ENCODE measurements at places on chromosomes 4 and X. TPM values are rescaled to one million over a fixed set of nuclear protein-coding genes. Genes with fewer than 3 reads are reported as not detected.

- H3K27me3 ChIP-seq, result peaks cover 70% of the 10 kb centered on the region
- no peak overlapping the region for H3K4me3 ChIP-seq
- H3K27ac ChIP-seq, result no peak overlapping the region
- DNase-seq, result no peak
- H3K4me1 ChIP-seq, result no peaks in the 10 kb centered on the region
These were observed 45.7 kb downstream of the C4orf50 start for GRCh38 chr4:5972571-5972970.

CTAG1B gene
- total RNA-seq, result not detected

- DNase-seq, result no peak
- H3K27ac ChIP-seq, result no peak overlapping the region
- H3K4me3 ChIP-seq, result no peak overlapping the region
- H3K4me1 ChIP-seq, result no peaks in the 10 kb centered on the region
These were observed 122.1 kb downstream of the TBL1X start for GRCh38 chrX:9586992-9587392.

GRCh38 chrX:56233682-56234081 lies 1.5 kb downstream of the KLF8 start:
- H3K36me3 ChIP-seq, result no peaks in the 10 kb centered on the region
- DNase-seq, result peak; percentile 43
- peaks cover 6% of the 10 kb centered on the region for H3K4me1 ChIP-seq
- H3K27me3 ChIP-seq, result no peaks in the 10 kb centered on the region
- H3K4me3 ChIP-seq, result peak overlapping the region; percentile 45
- peak overlapping the region; percentile 70 for H3K27ac ChIP-seq

VEGFC gene
- 9.7 TPM for total RNA-seq

DNA sequence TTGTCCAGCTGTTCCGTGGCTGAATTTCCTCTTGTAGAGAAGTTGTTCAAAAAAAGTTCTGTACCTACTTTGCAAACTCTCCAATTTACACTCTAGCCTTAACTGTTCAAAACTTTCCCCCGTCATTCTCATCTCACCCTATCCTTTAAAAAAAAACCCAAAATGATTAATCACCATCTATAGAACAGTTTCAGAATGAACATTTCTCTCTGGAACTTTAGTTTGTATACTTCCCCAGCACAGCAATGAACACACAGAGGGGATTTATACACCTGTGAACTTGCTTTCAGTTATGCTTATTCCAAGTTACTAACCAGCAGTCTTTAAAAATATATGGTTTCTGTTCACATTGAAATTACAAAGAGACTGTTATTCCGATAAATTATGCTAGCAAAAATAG lies 1.2 kb downstream of the GEMIN8 start:
- H3K36me3 ChIP-seq, result no peaks in the 10 kb centered on the region
- DNase-seq, result no peak
- no peaks in the 10 kb centered on the region for H3K27me3 ChIP-seq
- H3K4me3 ChIP-seq, result peak overlapping the region; percentile 73

GRCh38 chr4:15717086-15717485 lies 14.2 kb downstream of the BST1 start:
- peaks cover 21% of the 10 kb centered on the region for H3K4me1 ChIP-seq
- no peak overlapping the region for H3K27ac ChIP-seq
- no peak for DNase-seq
- no peaks in the 10 kb centered on the region for H3K36me3 ChIP-seq
- no peak overlapping the region for H3K4me3 ChIP-seq

- H3K4me1 ChIP-seq, result no peaks in the 10 kb centered on the region
- H3K27me3 ChIP-seq, result no peaks in the 10 kb centered on the region
- H3K4me3 ChIP-seq, result no peak overlapping the region
- no peaks in the 10 kb centered on the region for H3K36me3 ChIP-seq
- H3K27ac ChIP-seq, result no peak overlapping the region
These were observed 25.3 kb upstream of the NWD2 start for GRCh38 chr4:37219242-37219641.

- no peak for DNase-seq
- H3K27ac ChIP-seq, result no peak overlapping the region
These were observed 125.2 kb upstream of the USP9X start for GRCh38 chrX:40960041-40960440.

FAM53A gene
- total RNA-seq, result 1.5 TPM

GRCh38 chrX:154373340-154374306 lies 811 bp downstream of the FLNA start:
- no peaks in the 10 kb centered on the region for H3K27me3 ChIP-seq
- no peaks in the 10 kb centered on the region for H3K36me3 ChIP-seq
- peak; percentile 52 for DNase-seq
- H3K4me3 ChIP-seq, result peak overlapping the region; percentile 76

- H3K36me3 ChIP-seq, result no peaks in the 10 kb centered on the region
- H3K27me3 ChIP-seq, result no peaks in the 10 kb centered on the region
- H3K4me3 ChIP-seq, result no peak overlapping the region
These were observed 59.8 kb upstream of the ACSL1 start for GRCh38 chr4:184885602-184886001.

- H3K27ac ChIP-seq, result no peak overlapping the region
- H3K4me1 ChIP-seq, result peaks cover 8% of the 10 kb centered on the region
- no peak for DNase-seq
- H3K36me3 ChIP-seq, result no peaks in the 10 kb centered on the region
- peaks cover 28% of the 10 kb centered on the region for H3K27me3 ChIP-seq
- no peak overlapping the region for H3K4me3 ChIP-seq
These were observed 22.2 kb upstream of the HMX1 start for GRCh38 chr4:8893624-8894423.

DNA sequence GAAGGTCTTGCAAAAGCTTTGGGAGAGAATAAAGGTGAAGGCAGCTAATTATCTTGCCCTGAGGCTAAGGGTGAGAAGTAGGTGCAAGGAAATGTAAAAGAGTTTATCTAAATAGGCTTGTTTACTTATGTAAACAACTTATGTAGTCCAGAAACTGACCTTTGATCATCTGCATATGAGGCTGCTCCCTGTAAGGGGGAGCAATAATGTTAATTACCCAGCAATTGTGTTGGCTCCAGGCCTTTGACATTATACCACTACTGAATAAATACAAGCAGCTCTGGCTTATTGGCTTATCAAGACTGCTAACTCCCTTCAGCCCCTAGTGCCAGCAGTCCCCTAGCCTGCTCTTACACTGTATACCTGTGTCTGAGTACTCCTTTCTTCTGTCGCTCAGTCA lies 303.7 kb upstream of the GNPDA2 start:
- no peaks in the 10 kb centered on the region for H3K4me1 ChIP-seq
- DNase-seq, result no peak
- H3K4me3 ChIP-seq, result no peak overlapping the region

GRCh38 chr4:87949961-87950360 lies 25.6 kb upstream of the SPP1 start:
- no peaks in the 10 kb centered on the region for H3K36me3 ChIP-seq
- peaks cover 5% of the 10 kb centered on the region for H3K4me1 ChIP-seq
- no peak for DNase-seq
- H3K4me3 ChIP-seq, result no peak overlapping the region

GRCh38 chr4:78780093-78780492 lies 3.9 kb downstream of the BMP2K start:
- peaks cover 67% of the 10 kb centered on the region for H3K4me1 ChIP-seq
- H3K4me3 ChIP-seq, result no peak overlapping the region
- no peaks in the 10 kb centered on the region for H3K36me3 ChIP-seq
- no peak for DNase-seq
- no peaks in the 10 kb centered on the region for H3K27me3 ChIP-seq

DNA sequence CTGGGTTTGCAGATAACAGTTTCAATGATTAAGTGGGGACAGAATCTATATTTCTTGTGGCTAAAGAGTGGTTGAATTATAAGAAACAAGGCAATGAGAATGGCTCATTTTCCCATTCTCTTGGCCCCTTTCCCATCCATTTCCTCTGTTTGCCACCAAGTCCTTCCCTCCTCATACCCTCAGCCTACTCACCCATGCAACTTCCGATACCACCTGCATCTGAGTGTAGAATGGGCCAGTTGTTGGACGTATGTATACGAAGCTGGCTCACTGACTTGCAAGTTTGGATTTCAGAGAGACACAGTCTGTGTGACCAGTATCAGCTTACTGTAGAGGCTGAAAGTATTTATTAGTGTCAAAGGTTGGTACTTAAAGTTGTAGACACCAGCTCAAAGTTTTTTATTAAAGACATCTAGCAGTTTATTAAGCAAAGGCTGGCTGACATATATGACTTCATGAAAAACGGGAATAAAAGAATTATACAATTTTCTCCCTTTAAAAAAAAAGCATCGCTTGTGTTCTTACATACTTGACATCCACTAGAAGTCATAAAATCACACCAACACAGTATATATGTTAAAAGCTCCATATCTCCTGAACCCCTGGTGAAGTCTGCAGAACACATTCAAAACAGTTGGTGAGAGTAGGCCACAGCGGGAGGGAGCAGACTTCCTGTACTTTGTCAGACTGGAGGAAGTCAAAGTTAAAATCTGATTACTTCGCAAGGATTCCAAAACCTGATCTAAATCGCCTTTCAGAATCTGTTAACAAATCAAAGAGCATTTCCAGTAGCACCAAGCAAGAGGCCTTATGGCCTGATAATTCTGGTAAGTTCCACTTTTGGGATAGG lies 22.4 kb upstream of the STIM2 start:
- no peak for DNase-seq
- no peaks in the 10 kb centered on the region for H3K27me3 ChIP-seq
- no peak overlapping the region for H3K4me3 ChIP-seq
- H3K36me3 ChIP-seq, result no peaks in the 10 kb centered on the region
- peaks cover 25% of the 10 kb centered on the region for H3K4me1 ChIP-seq

GRCh38 chrX:19543951-19544381 lies 28.7 kb upstream of the MAP3K15 start:
- DNase-seq, result peak; percentile 11
- no peaks in the 10 kb centered on the region for H3K36me3 ChIP-seq
- no peaks in the 10 kb centered on the region for H3K4me1 ChIP-seq
- H3K27me3 ChIP-seq, result no peaks in the 10 kb centered on the region
- H3K27ac ChIP-seq, result peak overlapping the region; percentile 28
- no peak overlapping the region for H3K4me3 ChIP-seq

GRCh38 chr4:187192266-187192665 lies 468.6 kb upstream of the FAT1 start:
- no peaks in the 10 kb centered on the region for H3K27me3 ChIP-seq
- no peak for DNase-seq
- H3K4me3 ChIP-seq, result no peak overlapping the region
- no peaks in the 10 kb centered on the region for H3K4me1 ChIP-seq

- H3K4me1 ChIP-seq, result no peaks in the 10 kb centered on the region
- H3K36me3 ChIP-seq, result no peaks in the 10 kb centered on the region
- no peak for DNase-seq
- no peak overlapping the region for H3K4me3 ChIP-seq
These were observed 18.2 kb downstream of the HAND2 start for GRCh38 chr4:173511787-173512361.

NSG1 gene
- total RNA-seq, result 4.7 TPM

GRCh38 chr4:53088152-53088551 lies 226.0 kb downstream of the RASL11B start:
- no peak for DNase-seq
- H3K4me1 ChIP-seq, result peaks cover 28% of the 10 kb centered on the region
- H3K36me3 ChIP-seq, result no peaks in the 10 kb centered on the region
- H3K27me3 ChIP-seq, result no peaks in the 10 kb centered on the region

- H3K4me1 ChIP-seq, result no peaks in the 10 kb centered on the region
- H3K36me3 ChIP-seq, result no peaks in the 10 kb centered on the region
- no peak overlapping the region for H3K27ac ChIP-seq
- no peak for DNase-seq
- H3K27me3 ChIP-seq, result no peaks in the 10 kb centered on the region
These were observed 9.1 kb downstream of the LONRF3 start for GRCh38 chrX:118983513-118983912.

DMP1 gene
- not detected for total RNA-seq

- no peak overlapping the region for H3K4me3 ChIP-seq
- no peaks in the 10 kb centered on the region for H3K4me1 ChIP-seq
- H3K27me3 ChIP-seq, result no peaks in the 10 kb centered on the region
- H3K36me3 ChIP-seq, result no peaks in the 10 kb centered on the region
- H3K27ac ChIP-seq, result no peak overlapping the region
These were observed 77.2 kb upstream of the GALNT7 start for GRCh38 chr4:173091362-173091761.

GRCh38 chr4:79467246-79467932 lies 59.4 kb upstream of the GK2 start:
- no peaks in the 10 kb centered on the region for H3K4me1 ChIP-seq
- no peaks in the 10 kb centered on the region for H3K36me3 ChIP-seq
- no peaks in the 10 kb centered on the region for H3K27me3 ChIP-seq
- no peak overlapping the region for H3K27ac ChIP-seq

RAB39B gene
- total RNA-seq, result 0.19 TPM

CDX4 gene
- total RNA-seq, result not detected

Measured in heart right ventricle (tissue), 16 donors.